ENCODE measurements at places on chromosomes 5 and 9.
A peak's percentile ranks its signal among the peaks of the same experiment; 100 is the strongest.

DNA sequence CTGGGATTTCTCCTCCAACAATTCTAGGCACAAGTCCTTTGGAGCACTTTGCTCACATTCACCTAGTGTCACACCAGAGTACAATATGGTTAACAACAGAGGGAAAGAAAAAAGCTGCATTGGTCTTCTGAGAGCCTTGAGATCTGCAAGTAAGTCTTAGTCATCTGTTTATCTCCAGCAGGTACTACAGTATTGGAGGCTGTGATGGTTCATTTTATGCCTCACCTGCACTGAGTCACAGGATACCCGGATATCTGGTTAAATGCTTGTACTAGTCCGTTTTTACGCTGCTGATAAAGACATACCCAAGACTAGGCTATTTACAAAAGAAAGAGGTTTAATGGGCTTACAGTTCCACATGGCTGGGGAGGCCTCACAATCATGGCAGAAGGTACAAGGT, 525.0 kb downstream of the NR2F1-AS1 start:
- no peak for DNase-seq

DNA sequence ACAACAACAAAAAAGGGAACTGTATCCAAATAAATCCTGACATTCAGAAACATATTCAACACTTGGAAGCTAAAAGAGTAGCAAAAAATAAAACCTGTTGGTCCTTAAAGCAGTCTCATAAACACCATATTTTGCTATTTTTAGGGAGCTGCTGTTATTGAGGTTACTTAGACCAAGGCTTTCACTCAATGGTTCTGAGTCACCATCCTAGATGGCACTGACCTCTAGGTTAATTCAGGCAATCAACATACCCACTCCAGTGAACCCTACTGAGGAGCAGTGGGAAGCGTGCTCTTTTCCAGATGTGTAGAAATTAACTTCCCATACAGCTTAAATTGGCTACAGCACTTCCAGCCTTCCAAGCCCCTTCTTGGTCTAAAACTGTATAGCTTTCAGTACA, 5.2 kb downstream of the GNAQ start:
- no peak for DNase-seq

DNA sequence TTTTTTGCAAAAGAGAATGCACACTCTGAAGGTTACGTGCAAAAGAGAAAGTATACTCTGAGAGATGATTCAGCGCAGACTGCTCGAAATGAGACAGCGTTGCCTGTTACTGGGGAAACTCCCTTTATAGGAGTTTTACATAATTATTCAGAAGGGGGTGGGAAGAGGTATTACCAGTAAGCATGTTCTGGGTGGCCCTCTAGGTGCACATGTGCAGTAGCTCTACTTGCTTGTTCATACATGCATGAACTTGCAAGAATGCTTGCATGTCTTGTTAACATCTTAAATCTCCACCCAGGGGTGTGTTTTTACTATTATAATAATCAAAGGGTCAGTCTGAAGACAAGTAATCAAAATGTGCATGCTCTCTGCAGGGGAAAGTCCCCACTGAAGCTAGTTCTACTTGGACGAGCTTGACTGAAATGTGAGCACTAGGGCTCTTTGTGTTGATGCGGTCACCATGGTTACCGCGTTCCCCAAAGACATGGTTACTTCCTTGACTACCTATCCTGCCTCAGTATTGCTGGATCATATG, 75.5 kb downstream of the SGCD start:
- no peak for DNase-seq

DNA sequence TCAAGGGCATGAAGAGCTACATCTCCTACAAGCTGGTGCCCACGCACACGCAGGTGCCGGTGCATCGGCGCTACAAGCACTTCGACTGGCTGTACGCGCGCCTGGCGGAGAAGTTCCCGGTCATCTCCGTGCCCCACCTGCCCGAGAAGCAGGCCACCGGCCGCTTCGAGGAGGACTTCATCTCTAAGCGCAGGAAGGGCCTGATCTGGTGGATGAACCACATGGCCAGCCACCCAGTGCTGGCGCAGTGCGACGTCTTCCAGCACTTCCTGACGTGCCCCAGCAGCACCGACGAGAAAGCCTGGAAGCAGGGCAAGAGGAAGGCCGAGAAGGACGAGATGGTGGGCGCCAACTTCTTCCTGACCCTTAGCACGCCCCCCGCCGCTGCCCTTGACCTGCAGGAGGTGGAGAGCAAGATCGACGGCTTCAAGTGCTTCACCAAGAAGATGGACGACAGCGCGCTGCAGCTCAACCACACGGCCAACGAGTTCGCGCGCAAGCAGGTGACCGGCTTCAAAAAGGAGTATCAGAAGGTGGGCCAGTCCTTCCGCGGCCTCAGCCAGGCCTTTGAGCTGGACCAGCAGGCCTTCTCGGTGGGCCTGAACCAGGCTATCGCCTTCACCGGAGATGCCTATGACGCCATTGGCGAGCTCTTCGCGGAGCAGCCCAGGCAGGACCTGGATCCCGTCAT, 1.4 kb downstream of the SNX18 start:
- no peak for DNase-seq

DNA sequence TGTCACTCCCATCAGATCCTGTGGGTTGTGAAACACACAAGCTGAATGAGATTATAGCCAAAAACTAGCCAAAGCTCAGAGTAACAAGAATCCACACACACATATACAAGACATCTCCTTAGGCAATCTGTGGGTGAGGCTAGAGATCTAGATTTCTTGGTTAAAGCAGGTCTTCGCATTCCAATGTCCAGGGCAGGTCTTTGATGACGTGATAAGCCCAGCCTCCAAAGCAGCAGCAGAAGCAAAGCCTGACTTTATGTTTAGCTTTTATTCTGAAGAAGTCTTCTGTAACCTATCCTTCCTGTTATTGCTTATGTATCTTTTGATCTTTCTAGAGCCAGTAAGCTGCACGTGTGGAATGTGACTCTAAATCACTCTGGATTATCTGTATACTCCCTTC, 199.1 kb upstream of the SLC30A5 start:
- DNase-seq: no peak

DNA sequence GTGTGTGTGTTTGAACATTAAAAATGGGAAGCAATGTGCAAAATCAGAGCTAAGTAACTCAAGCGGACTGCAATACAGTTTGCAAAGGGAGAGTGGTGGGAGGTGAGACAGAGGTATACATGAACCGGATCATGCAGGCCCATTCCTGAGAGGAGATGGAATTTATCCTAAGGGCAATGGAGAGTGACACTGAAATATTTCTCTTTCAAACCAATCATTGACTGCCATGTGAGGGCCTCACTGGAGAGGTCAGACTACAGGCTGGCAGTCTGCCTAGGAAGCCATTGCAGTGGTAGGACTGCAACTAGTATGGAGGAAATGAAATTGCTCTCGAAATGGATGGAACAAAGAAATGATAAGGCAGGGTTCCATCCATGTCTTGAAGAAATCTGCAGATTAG, 34.8 kb downstream of the TNFSF15 start:
- DNase-seq: no peak

DNA sequence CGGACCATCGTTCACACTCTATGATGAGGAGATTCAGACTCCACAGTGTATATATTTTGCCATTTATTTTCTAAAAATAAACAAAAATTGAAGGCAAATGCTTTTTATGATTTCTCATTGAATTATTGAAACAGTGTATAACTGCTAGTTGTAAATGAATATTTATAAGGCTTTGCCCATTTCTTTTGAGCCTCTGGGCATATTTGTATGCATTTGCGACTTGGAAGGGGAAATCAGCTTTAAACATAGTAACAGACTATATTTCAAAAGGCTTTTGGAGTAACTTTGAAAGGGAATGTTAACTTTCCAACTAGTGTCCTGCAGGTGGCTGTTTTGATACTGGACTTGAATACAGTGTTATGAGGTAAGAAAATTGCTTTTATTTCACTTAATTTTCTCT, 26.0 kb downstream of the MRPL22 start:
- no peak for DNase-seq

DNA sequence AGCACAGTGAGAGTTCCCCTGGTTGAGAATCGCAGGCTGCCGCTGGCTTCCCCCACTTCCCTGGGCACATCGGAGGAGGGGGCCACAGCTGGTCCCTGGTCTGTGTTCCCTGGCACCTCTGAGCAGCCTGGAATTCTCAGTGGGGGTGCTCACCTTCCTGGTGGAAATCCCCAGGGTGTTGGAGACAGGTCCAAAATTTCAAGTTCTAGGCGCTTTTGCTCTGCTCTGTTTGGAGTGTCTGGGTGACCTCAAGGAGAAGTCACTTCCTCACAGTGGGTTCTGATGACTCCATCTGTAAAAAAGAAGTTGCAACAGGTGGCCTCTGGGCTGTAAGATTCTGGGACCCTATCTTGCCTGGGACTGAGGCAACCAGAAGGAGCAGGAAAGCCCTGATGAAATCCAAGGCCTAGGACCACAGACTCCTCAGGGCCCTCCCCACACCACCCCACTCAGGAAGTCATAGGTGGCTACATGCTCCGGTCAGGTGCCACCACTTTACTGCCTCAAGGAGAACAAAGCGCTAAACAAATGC, at the start of gene TRAF1:
Gene TRAF1, minus strand, starts transcription at position 400 of the 532 bp plus-strand sequence. CDS start 721 bp downstream, outside the sequence.
- peak; percentile 4 for DNase-seq

- no peak for DNase-seq
These were observed 291.2 kb downstream of the CDH10 start for GRCh38 chr5:24353611-24354010.

- DNase-seq: no peak
These were observed 56.5 kb upstream of the CDKN2B start for GRCh38 chr9:22065431-22066200.

GRCh38 chr5:157590478-157590877, 14.9 kb upstream of the ADAM19 start:
- no peak for DNase-seq

GRCh38 chr5:178486239-178486641, 104.0 kb downstream of the COL23A1 start:
- DNase-seq: no peak

GRCh38 chr5:135587721-135588663, 9.2 kb upstream of the CXCL14 start:
- no peak for DNase-seq

DNA sequence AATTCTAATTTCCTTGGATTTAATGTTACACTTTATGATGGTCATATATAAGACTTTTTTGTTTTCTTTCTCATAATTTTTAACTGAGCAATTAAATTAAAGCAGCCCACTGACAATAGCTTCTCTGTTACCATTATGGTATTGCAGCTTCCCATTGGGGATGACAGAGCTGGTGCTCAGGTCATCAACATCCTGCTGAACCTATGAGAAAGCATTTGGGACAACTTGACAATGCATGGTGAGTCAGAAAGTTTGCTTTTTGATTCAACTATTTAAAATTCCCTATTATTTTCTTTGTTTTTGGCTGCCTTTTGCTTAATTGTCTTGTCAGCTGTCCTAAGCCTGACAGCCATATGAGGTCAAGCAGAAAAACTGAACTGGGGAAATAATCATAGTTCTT, 487.4 kb upstream of the RIOK2 start:
- no peak for DNase-seq

GRCh38 chr9:20526500-20527319, 95.6 kb downstream of the MLLT3 start:
- DNase-seq: no peak

DNA sequence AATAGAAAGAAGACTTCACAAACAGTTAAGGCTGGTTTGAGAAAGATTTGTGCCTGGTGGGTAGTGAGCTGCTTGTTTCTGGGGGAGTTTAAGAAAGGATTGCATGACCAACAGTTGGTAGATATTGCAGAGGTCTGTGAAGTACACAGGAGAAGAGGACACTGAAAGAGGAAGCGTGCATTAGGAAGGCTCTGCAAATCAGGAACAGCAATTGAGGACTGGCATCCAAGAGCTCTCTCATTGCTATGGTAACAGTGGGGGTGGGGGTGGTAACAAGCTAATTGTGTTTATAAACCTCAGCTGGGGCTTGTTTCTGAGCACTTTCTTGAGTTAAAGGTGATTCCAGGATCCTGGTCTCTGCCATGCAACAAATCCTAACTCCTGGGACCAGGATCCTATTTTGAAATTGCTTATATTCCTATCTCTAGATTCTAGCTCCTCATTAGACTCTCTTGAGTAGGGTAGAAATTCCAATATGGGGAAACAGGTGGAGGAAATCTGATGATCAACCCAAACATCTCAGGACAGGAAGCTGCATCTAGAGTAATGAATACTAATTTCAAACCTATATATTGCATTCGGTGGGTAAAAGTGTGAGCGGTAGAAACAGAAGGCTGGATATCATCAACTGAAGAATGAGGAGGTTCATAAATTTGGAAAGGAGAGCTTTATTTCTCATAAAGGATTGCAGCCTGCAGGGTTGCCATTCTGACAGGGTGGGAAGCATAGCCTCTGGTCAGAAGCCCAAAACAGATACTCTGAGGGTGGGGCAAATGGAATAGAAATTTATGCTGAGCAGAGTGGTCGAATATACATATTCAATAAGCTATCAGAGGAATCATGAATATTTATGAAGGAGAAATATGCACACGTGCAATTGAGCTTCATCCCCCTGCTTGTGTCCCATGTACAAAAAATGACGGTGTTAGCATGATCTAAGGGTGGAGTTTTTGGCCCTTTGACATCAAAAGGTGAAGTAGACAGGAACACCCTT, 79.4 kb downstream of the PTTG1 start:
- peak; percentile 43 for DNase-seq

DNA sequence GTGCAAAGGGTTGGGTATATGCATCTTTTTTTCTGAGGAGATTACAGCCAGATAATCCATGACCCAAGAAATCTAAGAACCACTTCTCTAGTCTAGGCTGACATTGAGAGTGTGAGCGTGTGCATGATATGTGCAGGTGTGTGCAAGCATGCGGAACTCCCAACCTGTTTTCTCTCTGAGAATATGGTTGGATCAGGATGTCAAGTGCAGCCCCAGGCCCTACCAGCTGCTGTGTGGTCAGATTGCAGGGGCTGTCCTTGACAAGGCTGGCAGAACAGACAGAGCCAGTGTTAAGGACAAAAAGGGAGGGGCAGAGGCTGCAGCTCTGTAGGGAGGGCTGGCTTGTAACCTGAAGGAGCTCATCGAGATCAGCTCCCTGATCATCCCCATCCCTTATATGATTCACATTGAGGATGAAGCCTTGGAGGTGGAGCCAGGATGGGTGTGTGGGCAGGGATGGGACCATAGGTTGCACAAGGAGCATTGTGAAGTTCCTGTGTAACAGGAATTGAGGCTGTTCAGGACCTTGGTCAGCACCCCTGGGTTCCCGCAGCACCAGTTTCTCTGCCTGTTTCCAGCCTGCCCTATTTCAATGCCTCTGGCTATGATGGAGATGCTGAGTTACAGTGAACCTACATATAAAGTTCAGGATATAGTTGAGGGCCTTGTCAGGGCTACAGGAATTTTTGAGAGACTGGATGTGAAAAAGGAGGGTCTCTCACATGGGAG, 52.6 kb upstream of the ARAP3 start:
- peak; percentile 71 for DNase-seq

Data from Kasumi-1 (cell line).